Psoas muscle (tissue), 8 donors: ENCODE measurements at places on chromosomes 2 and 18.

DNA sequence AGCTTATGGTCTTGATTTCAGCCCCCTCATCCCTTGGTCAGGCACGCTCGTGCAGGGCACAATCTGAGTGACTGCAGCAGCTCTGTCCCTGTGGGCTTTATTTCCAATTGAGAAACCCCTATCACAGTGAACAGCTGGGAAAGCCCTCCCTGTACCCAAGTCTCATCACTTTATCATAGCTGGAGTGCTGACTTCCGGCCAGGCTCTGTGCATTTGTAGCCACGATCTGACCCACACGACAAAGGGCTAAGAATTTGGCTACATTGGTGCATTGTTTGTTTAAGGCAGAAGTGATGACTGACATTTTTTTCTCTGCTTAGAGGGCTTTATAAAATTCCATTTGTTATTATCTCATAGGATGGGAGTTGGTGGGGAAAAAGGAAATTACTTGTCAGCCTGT, 184.4 kb downstream of the KCNS3 start:
- no peak for DNase-seq

DNA sequence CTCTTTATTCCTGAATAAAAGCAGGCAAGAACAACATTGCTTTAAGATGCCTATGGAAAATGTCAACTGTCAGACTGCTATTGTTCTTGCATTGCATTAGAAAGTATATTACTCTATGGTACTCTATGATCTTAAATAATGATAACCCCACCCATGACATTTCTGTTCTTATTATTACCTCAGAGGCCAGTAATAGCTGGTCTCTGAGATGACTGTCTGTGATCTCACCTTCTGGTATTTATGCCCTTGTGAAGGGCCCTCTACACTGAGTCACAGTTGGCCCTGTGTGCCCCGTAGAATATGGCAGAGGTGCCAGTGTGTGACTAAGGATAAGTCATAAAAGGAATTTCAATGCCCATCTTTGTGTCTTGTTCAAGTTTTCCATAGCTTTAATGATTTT, 61.0 kb downstream of the SPP2 start:
- DNase-seq: no peak

GRCh38 chr18:38369772-38370690, 804.4 kb upstream of the CELF4 start:
- no peak for DNase-seq

GRCh38 chr2:223614534-223614933, 12.4 kb upstream of the SCG2 start:
- DNase-seq: no peak

DNA sequence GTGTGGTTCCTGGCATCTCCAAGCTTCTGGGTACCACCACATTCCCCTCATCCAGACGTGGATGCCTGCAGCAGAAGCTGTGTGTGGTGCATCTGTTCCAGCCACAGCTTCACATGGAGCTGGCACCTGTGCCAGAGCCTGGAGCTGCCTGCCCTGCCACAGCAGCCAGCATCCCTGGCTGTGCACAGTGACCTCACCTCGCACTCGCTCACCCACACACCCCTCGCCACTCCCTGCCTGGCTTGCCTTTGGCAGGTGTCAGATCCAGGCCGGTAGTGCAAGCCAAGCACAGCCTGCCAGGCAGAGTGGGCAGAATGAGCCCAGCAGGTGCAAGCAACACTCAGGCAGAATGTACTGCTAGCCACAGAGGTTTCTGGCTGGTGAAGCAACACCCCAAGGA, 59.9 kb upstream of the DYNC1I2 start:
- no peak for DNase-seq

DNA sequence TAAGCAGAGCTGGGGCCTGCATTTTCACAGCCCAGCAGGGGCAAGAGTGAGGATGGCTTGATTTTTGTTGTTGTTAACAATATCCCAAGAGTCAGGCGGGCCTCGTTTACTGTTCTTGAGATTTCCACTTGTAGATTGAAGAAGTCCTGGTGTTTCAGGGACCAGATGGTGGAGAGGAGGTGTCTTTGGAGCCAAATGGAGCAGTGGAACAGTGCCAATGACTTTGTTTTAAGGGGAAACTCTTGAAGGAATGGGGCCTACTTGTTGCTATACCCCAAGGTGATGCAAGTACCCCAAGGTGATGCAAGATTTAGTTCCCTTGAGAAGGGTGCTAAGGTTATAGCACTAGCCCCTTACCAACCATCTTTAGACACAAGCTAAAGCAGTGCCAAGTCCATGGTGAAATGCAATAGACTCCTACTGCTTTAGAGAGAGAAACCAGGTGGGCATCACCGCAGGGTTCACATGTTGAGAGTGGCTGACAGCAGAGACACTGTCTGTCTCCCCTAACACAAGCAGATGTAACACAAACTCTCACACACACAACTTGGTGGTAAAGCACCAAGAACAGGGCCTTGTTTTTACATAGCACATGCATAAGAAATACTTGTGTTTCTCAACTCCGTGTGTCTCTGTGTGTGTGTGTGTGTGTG, 44.0 kb downstream of the HK2 start:
- no peak for DNase-seq

DNA sequence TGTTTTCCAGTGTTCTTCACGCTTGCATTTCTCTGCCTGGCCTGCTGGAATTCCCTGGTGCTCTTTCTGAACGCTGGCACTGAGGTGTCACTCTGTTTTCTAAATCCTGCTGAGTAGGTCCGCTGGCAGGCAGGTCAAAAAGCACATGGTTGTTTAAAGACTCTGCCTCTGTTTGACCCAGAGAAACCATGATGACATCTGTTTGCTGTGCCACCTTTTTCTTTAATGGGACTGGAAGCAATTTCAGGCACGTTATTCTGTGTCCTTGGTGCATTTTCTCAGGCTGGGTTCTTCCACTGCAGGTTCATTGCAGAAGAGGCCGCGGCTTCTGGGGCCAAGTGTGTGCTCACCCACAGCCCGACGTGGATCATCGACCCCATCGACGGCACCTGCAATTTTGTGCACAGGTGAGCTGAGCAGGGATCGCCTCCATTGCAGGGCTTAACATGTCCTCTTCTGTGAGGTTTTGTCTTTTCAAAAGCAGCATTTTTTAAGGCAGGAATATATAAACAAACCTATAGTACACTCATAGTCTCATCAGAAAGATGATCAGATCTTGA, 28.4 kb downstream of the IMPA2 start:
- DNase-seq: no peak

DNA sequence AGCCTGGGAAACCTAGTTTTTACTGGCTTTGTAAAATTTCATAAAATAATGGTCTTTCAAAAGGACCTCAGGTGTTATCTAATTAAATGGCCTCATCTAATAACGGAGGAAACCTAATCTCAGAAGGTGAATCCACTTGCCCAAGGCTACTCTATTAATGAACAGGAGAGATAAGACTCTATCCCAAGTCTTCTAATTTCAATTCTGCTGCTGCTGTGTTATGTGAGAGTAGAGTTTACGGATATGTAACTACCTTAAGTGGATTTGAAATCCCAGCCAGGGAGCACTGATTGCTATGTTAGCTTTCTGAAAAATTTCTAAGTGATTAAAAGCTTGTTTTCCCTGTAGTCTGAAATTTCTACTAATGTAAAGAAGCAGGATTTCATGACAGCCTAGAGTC, 17.2 kb upstream of the ADCY3 start:
- DNase-seq: no peak

DNA sequence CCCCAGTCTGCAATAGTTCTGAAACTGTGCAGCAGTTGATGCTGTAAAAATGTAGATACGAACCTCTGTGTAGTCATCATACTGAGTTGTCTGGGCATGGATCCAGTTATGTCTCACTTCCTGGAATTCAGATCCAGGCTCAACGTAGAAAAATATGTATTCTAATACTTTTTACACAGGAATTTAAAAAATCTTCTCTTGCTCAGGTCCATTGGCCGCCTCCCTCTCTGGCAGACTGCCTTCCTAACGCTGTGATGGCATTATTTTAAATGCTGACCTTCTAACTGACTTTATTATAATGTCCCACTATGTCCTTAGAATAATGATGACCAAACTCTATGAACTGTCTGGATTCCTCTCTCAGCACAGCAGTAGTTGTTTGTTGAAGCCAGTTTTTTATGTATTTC, 119.6 kb downstream of the FEZ2 start:
- DNase-seq: peak; percentile 47

DNA sequence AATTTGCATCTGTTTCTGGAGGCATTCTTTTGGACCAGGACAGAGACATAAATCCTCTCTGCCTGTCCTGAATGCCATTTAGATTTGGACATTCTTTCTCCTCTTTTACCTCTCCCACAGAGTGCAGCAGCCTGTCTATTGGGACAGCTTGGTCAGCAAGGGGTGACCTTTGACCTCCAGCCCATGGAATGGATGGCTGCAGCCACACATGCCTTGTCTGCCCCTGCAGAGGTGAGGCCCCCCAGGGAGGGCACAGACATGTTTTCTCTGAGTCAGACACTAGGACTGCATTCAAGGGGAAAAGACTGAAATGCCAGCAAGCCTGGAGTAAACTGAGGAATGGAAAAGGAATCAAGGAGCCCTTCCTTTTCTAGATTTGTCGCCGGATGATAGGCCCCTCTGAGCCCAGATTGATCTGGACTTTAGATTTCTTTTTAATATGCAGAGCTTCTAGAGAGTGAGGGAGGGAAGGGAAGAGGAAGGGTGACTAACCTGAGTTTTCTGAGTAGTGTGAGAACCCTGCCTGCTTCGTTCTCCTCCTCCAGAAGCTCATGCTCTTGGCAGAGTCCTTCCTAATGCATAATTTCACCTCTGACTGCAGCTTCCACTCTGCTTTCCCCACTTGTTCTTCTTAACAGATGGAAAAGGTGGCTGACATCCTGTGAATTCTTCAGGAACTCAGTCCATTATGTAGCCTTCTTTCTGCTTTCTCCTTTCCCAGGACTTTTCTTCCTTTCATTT, 16.1 kb upstream of the TTLL4 start:
- no peak for DNase-seq

DNA sequence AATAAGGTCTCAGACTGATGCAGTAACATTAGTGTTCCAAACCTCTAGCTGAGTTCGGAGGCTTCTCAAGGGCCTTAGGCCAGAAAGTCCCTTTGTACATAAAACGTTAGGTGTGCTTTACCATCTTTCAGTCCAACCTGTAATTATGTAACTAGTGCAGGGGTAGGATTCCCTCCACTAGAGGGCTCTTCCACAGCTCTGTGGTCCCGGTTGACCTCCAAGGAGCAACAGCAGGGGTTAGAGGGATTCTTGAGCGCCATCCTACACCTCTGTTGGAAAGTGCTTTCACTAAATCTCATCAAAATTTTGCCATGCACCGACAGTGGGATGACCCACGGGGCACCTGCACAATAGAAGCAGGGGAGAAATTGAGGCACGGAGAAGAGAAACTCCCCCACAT, 155.8 kb upstream of the LRP1B start:
- DNase-seq: no peak

DNA sequence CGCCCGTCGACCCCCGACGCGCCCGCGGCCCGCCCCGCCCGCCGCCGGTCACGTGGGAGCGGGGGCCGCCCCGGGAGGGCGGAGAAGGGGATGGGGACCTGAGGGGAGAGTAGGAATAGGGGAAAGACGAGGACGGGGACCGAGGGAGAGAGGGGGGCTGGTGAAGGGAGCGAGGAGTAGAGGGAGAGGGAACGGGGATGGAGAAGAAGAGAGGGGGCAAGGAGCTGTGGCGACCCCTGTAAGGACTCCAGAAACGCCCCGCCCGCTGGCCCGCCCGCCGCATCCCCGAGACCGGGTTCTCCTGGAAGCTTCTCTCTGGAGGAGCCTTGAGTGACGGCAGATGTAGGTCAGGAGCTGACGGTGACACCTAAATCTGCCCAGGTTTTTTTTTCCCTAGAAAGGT, 615 bp downstream of the ADNP2 start:
- DNase-seq: peak; percentile 29

- no peak for DNase-seq
Observed at GRCh38 chr18:54260396-54261072, 8.8 kb upstream of the POLI start.

- no peak for DNase-seq
Observed at GRCh38 chr2:195594919-195595694, 61.9 kb upstream of the SLC39A10 start.

DNA sequence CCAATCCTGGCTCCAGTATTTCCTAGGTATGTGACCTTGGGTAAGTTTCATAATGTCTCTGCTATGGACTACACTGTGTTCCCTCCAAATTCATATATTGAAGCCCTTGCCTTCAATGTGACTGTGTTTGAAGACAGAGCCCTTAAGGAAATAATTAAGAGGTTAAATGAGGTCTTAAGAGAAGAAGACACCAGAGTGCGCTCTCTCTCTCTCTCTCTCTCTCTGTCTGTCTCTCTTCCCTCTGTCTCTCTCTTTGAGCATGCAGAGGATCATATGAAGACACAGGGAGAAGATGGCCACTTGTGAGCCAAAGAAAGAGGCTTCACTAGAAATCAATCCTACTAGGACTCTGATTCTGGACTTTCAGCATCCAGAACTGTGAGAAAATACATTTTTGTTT, 52.2 kb downstream of the NXPH2 start:
- DNase-seq: no peak

DNA sequence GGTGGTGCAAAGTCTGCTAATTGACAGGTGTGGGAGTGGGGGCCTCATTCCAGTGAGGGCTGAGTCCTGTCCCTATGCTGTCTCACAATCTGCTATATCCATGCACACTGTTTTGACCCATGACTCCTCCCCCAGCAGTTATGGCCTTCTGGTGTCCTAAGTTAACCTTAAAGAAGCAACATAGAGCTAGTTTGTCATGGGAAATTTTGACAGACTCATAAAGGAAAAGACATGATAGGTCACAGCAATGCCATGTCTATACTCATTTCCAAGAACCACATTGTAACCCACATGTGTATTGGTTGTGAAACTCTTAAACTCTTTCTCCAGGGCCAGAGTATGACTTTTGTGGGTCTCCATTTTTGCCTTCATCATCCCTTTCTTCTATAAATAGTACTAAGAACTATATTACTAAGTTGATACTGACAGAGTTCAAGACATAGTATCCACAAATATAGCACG, 78.2 kb upstream of the SLC1A4 start:
- no peak for DNase-seq

GRCh38 chr18:5478261-5478660, 65.5 kb downstream of the EPB41L3 start:
- no peak for DNase-seq

GRCh38 chr2:7083580-7084509, 166.6 kb downstream of the RNF144A start:
- no peak for DNase-seq

DNA sequence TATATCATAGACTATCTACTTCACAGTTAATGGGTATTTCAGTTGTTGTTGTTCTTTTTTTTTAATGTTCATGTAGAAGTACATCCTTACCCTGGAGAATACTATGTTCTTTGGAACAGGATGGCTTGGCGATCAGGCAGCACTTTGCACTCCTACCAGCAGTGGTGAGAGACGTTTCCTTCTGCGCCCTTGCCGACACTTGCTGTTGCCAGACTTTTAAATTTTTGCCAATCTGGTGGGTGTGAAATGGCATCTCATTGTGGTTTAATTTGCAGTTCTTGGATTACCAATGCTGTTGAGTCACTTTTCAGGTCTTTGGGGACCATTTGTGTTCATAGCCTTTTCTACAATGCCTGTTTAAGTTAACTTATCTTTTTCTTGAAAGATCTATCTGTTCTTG, 197.3 kb downstream of the SH3RF3 start:
- DNase-seq: no peak

- no peak for DNase-seq
Observed at GRCh38 chr2:170391697-170392096, 213.8 kb downstream of the MYO3B start.

GRCh38 chr18:8839281-8839680, 133.9 kb downstream of the MTCL1 start:
- no peak for DNase-seq
